BJ (cell line): ENCODE measurements at places on chromosomes 7 and 10. TPM values are rescaled to one million over a fixed set of nuclear protein-coding genes. Genes with fewer than 3 reads are reported as not detected.

VPS37D gene
- polyA plus RNA-seq = 2.2 and 3.3 TPM in 2 replicates

LRRD1 gene
- polyA plus RNA-seq = 0.06 TPM in 1 of 2 replicates, not detected in the other

SPAM1 gene
- polyA plus RNA-seq = not detected in 2 replicates

OR2A5 gene
- not detected in 2 replicates for polyA plus RNA-seq

DNA sequence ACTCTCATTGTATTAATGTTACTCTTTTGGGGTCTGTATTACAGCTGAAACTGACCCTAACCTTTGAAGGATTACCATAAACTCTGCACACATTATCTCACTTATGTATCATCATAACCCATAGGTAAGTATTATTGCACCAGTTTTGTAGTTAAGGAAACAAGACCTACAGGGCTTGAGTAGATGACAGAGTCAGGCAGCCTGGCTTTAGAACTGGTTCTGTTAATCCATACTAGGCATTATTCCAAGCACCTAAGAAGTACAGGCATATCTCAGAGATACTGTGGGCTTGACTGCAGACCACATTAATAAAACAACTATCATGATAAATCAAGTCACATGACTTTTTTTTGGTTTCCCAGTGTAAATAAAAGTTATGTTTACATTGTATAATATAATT, 17.1 kb upstream of the AKR1B1 start:
- no peak for DNase-seq

DNA sequence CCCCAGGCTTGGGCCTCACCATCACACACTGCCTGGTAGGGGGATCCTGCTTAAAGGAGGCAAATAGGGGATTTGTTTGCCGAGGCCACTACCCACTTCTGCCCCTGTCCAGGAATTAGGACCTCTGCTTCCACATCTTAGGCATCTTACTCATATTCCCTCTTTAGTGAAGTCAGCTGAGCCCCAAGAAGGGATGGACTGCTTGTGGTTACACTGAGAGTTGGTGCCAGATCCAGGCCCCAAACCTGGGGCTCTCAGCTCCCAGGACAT, 1.6 kb upstream of the GPRIN2 start:
- DNase-seq = no peak

DNA sequence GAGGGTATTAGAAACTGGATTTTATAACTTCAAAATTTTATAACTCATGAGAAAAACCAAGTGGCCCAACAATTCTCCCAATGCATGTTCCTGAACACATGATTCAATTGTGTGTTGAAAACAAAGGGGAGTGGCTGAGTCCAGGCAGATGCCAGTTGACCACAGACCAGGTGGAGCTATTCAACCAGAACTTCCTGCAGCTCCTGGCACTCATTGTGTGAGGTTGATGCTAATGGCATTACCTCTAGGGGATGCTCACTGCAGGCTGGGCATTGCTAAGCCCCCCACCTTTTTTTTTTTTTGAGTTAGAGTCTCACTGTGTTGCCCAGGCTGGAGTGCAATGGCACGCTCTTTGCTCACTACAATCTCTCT, 20.3 kb downstream of the MYOF start:
- no peak for DNase-seq

GRCh38 chr10:99660662-99661376, 1.5 kb downstream of the ENTPD7 start:
- no peak for DNase-seq

DNA sequence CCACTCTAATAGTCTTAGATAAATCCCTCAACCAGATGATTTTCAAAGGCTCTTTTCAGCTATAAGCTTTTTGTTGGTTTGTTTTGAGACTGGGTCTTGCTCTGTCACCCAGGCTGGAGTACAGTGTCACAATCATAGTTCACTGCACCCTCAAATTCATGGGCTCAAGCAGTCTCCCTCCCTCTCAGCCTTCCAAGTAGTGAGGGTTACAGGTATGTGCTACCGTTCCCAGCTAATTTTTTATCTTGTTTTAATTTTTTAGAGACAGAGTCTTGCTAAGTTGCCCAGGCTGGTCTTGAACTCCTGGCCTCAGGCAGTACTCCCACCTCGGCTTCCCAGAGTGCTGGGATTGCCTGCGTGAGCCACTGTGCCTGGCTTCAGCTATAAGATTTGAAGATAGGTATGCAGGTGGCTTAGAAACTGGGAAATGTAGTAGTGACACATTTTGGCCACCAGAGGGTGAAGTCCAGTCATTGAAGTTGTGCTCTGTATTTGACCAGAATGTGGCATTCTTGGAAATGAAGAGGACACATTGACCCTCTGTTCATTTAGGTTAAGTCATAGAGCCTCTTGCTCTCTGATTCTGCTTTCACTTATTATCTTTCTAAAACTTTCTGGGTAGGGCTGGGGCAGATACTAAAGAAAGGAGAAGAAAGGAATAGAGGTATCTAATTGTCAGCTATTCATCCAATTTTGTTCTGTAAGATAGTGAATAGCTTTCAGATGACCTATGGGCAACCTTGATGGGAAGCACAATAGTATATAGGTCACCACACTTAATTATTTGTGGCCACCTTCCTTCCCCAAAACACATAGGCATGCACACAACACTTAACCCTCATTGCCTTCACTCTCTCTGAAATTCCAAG, 36.0 kb downstream of the R3HCC1L start:
- no peak for DNase-seq

GRCh38 chr10:43197834-43198681, 59.8 kb downstream of the CSGALNACT2 start:
- DNase-seq = no peak

GRCh38 chr10:122997864-122998263, 10.7 kb downstream of the IKZF5 start:
- no peak for DNase-seq

DNA sequence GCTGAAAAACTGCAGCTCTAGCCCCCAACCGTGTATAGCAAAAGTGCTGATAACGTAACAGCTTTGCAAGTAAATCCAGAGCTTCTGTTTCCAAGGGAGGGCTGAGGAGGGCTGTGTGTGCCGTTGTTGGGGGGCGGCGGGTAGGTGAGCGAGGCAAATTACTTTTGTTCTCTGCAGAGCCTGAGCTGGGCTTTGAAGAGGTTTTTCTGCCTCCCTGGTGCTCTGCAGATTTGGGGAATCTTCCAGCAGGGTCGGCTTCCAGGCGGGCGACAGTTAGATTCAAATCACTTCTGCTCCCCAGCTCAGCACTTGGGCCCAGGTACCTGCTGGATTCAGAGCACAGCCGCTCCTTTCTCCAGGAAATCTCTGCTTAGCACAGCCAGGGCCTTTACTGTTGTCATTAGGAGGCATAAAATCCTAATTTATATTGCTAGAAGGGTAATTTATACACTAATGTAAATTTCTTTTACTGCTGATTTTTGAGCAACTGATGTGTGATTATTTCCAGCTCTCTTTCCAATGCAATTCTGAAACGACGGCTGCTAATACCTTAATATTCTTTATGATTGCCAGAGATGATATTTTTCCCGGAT, 442.4 kb downstream of the TYW1 start:
- DNase-seq = no peak

- no peak for DNase-seq
These were observed 8.5 kb upstream of the CSTF2T start for GRCh38 chr10:51707821-51708424.

- DNase-seq = no peak
These were observed 94.4 kb upstream of the KIF5B start for GRCh38 chr10:32150532-32151101.

DNA sequence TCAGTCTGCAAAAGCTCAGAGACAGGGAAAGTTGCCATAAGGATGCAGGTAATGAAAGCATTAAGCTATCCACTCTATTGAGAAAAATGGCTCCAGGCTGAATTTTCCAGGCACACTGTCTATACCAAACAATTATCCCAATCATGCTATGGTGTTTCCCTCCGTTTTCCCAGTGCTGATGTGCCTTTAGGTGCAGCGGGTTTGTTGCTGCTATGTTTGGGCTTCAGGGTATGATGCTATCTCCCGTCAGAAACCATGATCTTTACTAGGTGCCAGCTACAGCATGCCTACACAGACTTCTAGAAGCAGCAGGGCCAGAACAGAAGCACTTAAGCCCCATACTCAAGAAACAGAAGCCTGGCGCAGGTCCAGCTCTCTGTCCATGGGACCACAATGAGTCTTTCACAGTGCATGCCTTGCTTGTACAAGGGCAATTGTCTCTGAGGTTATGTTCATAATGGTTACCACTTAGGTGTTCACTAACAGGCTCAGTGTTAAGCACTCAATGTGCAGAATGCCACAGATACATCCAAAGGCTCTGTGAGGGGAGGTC, 19.4 kb downstream of the STEAP1B start:
- DNase-seq = no peak

DNA sequence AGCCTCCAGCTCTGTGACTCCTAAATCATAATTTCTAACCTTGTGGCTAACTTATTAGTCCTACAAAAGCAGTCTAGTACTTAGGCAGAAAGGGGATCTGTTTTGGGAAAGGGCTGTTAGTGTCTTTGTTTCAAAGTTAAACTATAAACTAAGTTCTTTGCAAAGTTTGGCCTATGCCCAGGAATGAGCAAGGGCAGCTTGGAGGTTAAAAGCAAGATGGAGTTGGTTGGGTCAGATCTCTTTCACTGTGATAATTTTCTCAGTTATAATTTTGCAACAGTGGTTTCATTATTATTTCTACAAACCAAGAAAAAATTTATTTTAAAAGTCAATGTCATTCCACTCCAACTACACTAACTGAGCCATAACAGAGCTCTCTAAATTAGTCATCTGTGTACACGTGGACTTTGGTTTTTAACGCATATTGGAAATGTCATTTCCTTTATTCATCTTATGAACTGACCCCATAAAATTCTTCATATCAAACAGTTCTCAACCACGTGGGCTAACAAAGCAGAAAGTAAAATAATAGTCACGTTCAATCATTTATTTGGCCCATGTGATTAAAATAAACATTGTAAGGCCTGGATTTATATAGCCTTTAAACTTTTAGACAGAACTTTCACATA, 143.2 kb upstream of the C7orf33 start:
- no peak for DNase-seq

GRCh38 chr10:73900064-73900463, 10.9 kb upstream of the PLAU start:
- no peak for DNase-seq
